ENCODE measurements at places on chromosomes 13 and 19. TPM values are rescaled to one million over a fixed set of nuclear protein-coding genes. Genes with fewer than 3 reads are reported as not detected.
A peak's percentile ranks its signal among the peaks of the same experiment; 100 is the strongest.

DNA sequence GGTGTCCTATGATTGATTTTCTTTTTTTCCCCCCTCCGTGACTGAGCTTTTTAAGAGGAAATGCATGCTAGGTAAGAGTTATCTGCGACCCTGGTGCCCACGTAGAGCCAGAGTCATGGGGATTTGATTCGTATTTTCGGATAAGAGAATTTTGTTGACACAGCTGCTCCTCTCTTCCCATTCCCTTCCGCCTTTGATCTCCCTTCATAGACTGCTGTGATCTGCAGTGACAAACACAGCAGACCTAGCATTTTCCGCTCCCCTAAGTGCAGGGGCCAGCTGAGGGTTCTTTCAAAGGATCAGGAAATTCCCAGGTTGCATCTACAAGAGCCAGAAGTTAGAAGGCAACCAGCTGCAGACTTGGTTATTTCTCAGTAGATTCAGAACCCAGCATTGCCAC is 70.5 kb downstream of the ZNF568 start:
- H3K4me1 ChIP-seq, result no peaks in the 10 kb centered on the region
- DNase-seq, result no peak
- no peak overlapping the region for H3K4me3 ChIP-seq
- no peak overlapping the region for H3K27ac ChIP-seq

- H3K4me3 ChIP-seq, result no peak overlapping the region
- DNase-seq, result no peak
- H3K36me3 ChIP-seq, result peaks cover 4% of the 10 kb centered on the region
- no peak overlapping the region for H3K27ac ChIP-seq
Measured at GRCh38 chr13:105262579-105262978, 1272.9 kb downstream of the EFNB2 start.

ZNF541 gene
- total RNA-seq, result not detected

RBM42 gene
- total RNA-seq, result 96.8 TPM

GRCh38 chr13:61045251-61045650 is 370.4 kb downstream of the PCDH20 start:
- DNase-seq, result no peak
- H3K27ac ChIP-seq, result no peak overlapping the region
- no peaks in the 10 kb centered on the region for H3K4me1 ChIP-seq
- H3K27me3 ChIP-seq, result no peaks in the 10 kb centered on the region

GRCh38 chr13:43058318-43058674 is 34.9 kb downstream of the DNAJC15 start:
- H3K4me1 ChIP-seq, result peaks cover 54% of the 10 kb centered on the region
- H3K36me3 ChIP-seq, result peaks cover 27% of the 10 kb centered on the region
- H3K4me3 ChIP-seq, result peak overlapping the region; percentile 60
- peak overlapping the region; percentile 93 for H3K27ac ChIP-seq

GRCh38 chr13:48562296-48563066 is 29.6 kb upstream of the RCBTB2 start:
- no peaks in the 10 kb centered on the region for H3K27me3 ChIP-seq
- H3K4me3 ChIP-seq, result no peak overlapping the region
- H3K27ac ChIP-seq, result no peak overlapping the region
- DNase-seq, result no peak

GRCh38 chr19:6983448-6983847 is 37.8 kb downstream of the MBD3L2B start:
- no peak overlapping the region for H3K27ac ChIP-seq
- H3K4me1 ChIP-seq, result no peaks in the 10 kb centered on the region
- H3K27me3 ChIP-seq, result peaks cover 21% of the 10 kb centered on the region
- no peak overlapping the region for H3K4me3 ChIP-seq
- no peak for DNase-seq
- H3K36me3 ChIP-seq, result peaks cover 2% of the 10 kb centered on the region

DNA sequence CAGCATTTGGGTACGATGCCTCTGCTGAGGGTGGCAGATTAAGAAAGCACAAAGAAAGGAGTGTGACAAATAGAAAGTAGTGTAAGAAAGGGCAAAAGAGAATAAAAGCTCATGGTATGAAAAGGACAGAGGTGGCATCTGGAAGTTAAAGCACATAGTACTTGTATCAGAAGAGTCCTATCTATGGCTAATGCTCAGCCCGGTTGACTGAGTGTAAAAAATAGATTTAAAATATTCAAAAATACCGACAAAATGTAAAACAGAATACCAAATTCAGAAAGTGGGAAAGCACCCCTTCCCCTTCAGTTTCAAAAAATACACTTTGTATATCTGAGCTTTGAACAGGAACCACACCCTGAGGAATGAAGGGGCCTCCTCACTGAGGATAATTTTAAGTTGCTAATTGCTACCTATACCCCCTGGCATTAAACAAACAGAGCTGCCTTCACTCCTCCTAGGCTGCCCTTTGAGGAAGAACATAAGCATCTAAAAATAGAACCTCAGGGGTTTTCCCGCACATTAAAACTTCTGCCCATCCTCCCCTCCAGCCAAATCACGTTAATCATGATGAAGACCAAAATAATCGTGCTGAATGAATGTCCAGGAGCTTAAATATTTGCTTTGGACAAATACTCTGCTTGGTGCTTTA is 43.3 kb downstream of the DLEU7 start:
- H3K4me3 ChIP-seq, result no peak overlapping the region
- H3K36me3 ChIP-seq, result no peaks in the 10 kb centered on the region
- peaks cover 32% of the 10 kb centered on the region for H3K4me1 ChIP-seq
- DNase-seq, result no peak
- no peak overlapping the region for H3K27ac ChIP-seq
- H3K27me3 ChIP-seq, result no peaks in the 10 kb centered on the region

- DNase-seq, result no peak
- peaks cover 41% of the 10 kb centered on the region for H3K36me3 ChIP-seq
- H3K4me1 ChIP-seq, result peaks cover 14% of the 10 kb centered on the region
- no peak overlapping the region for H3K27ac ChIP-seq
- no peak overlapping the region for H3K4me3 ChIP-seq
- no peaks in the 10 kb centered on the region for H3K27me3 ChIP-seq
Measured at GRCh38 chr13:48397744-48398143, 15.2 kb downstream of the LPAR6 start.

DNA sequence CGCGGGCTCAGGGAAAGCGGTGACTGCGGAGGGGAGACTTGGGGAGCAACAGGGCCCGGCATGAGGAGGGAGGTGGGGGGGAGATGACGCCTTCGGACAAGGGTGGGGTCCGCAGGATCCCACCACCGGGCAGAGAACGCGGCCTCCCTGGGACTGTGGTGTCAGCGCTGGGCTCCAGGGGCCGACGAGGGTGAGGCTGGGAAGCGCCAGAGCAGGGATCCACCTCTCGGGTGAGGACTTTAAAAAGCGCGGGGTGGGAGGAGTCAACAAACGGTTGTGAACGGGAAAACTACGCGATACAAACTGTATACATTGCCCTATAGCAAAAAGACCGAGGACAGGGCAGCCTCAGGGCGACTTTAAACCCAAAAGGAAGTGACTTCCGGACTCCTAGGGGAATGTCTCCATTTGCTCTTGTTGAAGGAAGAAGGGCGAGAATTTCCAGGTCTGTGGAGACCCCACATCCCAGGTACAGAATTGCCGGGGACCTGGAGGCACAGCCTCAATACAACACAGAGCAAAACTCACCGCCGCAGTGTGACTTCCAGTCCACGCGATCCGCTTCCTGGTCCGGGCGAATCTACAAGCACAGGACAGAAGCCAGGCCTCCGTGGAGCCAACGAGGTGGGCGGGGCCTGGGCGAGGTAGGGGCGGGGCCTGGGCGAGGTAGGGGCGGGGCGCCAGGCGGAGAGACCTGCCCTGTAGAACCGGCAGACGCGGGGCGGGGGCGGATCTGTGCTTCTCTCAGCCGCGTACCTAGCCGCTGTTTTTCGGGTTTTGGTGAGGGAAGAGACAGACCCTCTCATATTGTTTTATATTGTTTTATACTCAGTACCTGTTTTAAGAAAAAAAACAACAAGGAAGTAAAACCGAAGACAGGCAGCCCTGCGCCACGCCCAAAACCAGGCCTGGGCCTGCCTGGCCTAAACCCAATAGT is at the start of gene ZNF888:
TSS of gene ZNF888 (minus strand) at position 588 of the 937 bp plus-strand sequence. CDS start 5,555 bp downstream, outside the sequence.
- H3K36me3 ChIP-seq, result peaks cover 19% of the 10 kb centered on the region
- H3K4me3 ChIP-seq, result peak within 1 kb of the TSS; percentile 94
- no peaks in the 10 kb centered on the region for H3K27me3 ChIP-seq
- DNase-seq, result peak; percentile 70

GRCh38 chr19:48492925-48493717 is 18.5 kb downstream of the LMTK3 start:
- peaks cover 36% of the 10 kb centered on the region for H3K4me1 ChIP-seq
- peak; percentile 83 for DNase-seq
- H3K4me3 ChIP-seq, result peak overlapping the region; percentile 80
- H3K27ac ChIP-seq, result no peak overlapping the region
- H3K27me3 ChIP-seq, result peaks cover 79% of the 10 kb centered on the region

DNA sequence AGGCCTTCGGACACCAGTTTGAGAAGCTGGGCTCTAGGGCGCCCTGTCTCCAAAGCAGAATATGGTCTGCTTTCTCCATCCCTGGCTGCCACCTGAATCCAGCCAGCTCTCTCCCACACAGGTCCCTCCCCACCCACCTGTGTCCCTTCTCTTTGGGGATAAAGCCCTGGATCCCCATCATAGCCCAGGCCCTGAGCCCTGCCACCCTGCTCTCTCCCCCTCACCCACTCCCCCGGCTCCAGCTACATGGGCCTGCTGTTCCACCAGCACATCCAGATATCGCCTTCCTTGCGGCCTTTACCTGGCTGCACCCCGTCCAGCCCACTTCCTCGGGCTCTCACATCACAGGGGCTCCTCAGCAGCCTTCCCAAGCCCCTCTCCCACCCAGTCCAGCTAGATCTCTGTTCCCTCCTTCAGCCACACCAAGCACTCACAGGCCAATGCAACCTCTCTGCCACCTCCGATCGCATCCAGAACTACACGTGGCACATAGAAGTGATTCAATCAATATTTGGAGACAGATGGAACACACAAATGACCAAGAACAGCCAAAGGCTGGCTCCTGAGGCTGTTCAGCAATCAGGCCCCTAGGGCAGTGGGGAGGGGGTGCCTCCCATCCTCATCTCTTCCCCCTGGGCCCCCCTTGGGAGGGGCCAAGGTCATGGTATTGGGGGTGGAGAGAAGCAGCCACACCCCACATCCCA is 7.6 kb downstream of the AKT2 start:
- no peaks in the 10 kb centered on the region for H3K36me3 ChIP-seq
- no peak for DNase-seq
- H3K27me3 ChIP-seq, result no peaks in the 10 kb centered on the region
- H3K4me1 ChIP-seq, result peaks cover 36% of the 10 kb centered on the region
- peak overlapping the region; percentile 24 for H3K4me3 ChIP-seq
- H3K27ac ChIP-seq, result peak overlapping the region; percentile 78

- H3K27ac ChIP-seq, result no peak overlapping the region
- no peaks in the 10 kb centered on the region for H3K4me1 ChIP-seq
- no peaks in the 10 kb centered on the region for H3K36me3 ChIP-seq
- DNase-seq, result no peak
- peaks cover 11% of the 10 kb centered on the region for H3K27me3 ChIP-seq
Measured at GRCh38 chr19:9727644-9728043, 40.9 kb downstream of the ZNF846 start.

CPT1C gene
- total RNA-seq, result 87.7 TPM

ATXN8OS gene
- total RNA-seq, result not detected

SLC25A41 gene
- 1.6 TPM for total RNA-seq

C2CD4C gene
- 6.7 TPM for total RNA-seq

GRCh38 chr13:49550942-49551644 is 34.3 kb downstream of the RCBTB1 start:
- no peak overlapping the region for H3K4me3 ChIP-seq
- no peak for DNase-seq
- no peak overlapping the region for H3K27ac ChIP-seq
- peaks cover 9% of the 10 kb centered on the region for H3K36me3 ChIP-seq
- no peaks in the 10 kb centered on the region for H3K4me1 ChIP-seq

- H3K4me1 ChIP-seq, result no peaks in the 10 kb centered on the region
- no peak overlapping the region for H3K27ac ChIP-seq
- DNase-seq, result no peak
- peaks cover 41% of the 10 kb centered on the region for H3K27me3 ChIP-seq
- peaks cover 2% of the 10 kb centered on the region for H3K36me3 ChIP-seq
Measured at GRCh38 chr19:6894313-6894712, 6.9 kb downstream of the ADGRE1 start.

DNA sequence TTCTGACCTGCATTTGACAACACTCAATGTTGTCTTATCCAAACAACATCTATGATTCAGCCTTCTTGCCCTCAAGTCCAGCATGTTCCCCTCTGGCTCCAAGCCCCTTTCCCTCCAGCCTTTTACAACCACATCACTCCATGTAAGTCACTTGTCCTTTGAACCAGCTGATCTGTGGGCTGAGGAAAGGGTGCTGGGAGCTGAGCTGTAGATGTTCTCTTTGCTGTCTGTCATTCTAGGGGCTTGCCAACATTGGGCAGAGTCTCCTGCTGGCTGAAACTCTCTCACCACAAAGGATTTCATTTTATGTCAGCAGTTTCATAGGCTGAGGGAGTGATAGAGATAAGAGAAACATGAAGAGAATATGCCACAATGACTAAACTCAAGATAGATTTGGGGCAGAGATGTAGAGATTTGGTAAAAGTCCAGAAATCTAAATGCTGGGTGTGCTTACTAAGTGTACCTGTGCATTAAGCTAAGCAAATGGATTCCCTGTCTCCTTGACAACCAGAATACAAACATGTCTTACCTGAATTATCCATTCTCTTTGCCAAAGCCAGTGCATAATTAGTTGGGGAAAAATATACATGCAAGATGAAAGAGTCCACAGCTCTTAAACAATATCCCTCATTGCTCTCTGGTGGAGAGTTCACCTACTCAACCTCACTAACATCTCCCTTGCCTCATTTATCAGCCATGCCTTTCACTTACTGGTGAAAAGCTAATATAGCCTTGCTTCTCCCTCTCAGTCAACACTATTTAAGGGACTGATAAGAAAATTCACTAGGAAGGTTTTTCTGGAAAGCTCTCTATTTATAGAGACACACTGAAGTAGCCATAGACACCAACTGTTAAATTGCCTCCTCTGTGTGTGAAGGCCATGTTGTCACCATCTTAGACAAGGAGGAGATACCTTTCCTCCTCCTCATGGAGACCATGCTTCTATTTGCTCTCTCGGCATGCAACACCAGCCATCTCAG is 175.5 kb upstream of the SERP2 start:
- DNase-seq, result no peak
- no peak overlapping the region for H3K4me3 ChIP-seq
- H3K4me1 ChIP-seq, result no peaks in the 10 kb centered on the region
- no peaks in the 10 kb centered on the region for H3K27me3 ChIP-seq
- peaks cover 2% of the 10 kb centered on the region for H3K36me3 ChIP-seq
- H3K27ac ChIP-seq, result no peak overlapping the region

DNA sequence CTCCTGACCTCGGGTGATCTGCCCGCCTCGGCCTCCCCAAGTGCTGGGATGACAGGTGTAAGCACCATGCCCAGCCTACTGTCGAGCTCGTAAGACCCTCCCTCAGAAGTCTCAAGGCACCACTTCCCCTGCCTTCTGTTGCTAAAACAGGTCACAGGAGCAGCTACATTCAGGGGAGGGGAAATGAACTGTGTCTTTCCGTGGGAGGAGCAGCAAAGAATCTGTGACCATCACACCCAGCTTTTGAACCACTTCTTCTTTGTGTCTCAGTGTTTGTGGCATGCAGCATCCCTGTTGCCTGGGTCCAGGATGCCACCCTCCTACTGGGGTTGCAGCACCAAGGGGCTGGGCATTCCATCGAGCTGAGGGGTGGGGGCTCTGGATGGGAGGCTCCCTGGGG is 7.7 kb upstream of the CSNK1G2 start:
- H3K4me1 ChIP-seq, result peaks cover 20% of the 10 kb centered on the region
- peaks cover 3% of the 10 kb centered on the region for H3K27me3 ChIP-seq
- H3K27ac ChIP-seq, result no peak overlapping the region
- DNase-seq, result no peak
- H3K36me3 ChIP-seq, result peaks cover 6% of the 10 kb centered on the region

Data from neural crest cell (in vitro differentiated cells).